Foreskin keratinocyte (primary cell): ENCODE measurements at places on chromosomes 6 and 20. TPM values are rescaled to one million over a fixed set of nuclear protein-coding genes. Genes with fewer than 3 reads are reported as not detected.

Gene KCNQ5
- polyA plus RNA-seq, result 1.3 and 2.1 TPM in 2 replicates

Gene MAP1LC3A
- polyA plus RNA-seq, result 4.8 and 6.2 TPM in 2 replicates

Gene ADGRF4
- polyA plus RNA-seq, result 1.4 and 2.0 TPM in 2 replicates

Gene SPTLC3
- polyA plus RNA-seq, result 1.7 and 1.9 TPM in 2 replicates

Gene NNAT
- polyA plus RNA-seq, result 1.0 and 1.2 TPM in 2 replicates

Gene TXLNB
- not detected in 2 replicates for polyA plus RNA-seq

Gene SNAP25
- not detected in 2 replicates for polyA plus RNA-seq

Gene SLC35F1
- polyA plus RNA-seq, result not detected in 2 replicates

Gene NOX3
- polyA plus RNA-seq, result not detected in 2 replicates

Gene DEK
- polyA plus RNA-seq, result 58.0 and 78.7 TPM in 2 replicates

Gene SCUBE3
- polyA plus RNA-seq, result under 0.01 and 0.01 TPM in 2 replicates

Gene HLA-DMB
- polyA plus RNA-seq, result 0.90 TPM in 1 of 2 replicates, not detected in the other

Gene ZNF322
- 2.2 and 2.6 TPM in 2 replicates for polyA plus RNA-seq

Gene OVOL2
- 7.0 and 9.3 TPM in 2 replicates for polyA plus RNA-seq

Gene BEND6
- 0.53 and 0.87 TPM in 2 replicates for polyA plus RNA-seq

Gene SLC22A3
- 0.91 and 0.99 TPM in 2 replicates for polyA plus RNA-seq

Gene C20orf202
- not detected in 2 replicates for polyA plus RNA-seq

Gene HLA-DRA
- not detected in 2 replicates for polyA plus RNA-seq

Gene CDSN
- 0.86 and 1.4 TPM in 2 replicates for polyA plus RNA-seq

Gene NFATC2
- polyA plus RNA-seq, result under 0.01 TPM in 1 of 2 replicates, not detected in the other
